Gastrocnemius medialis (tissue), 4 donors: ENCODE measurements at places on chromosomes 13 and 19. TPM values are rescaled to one million over a fixed set of nuclear protein-coding genes. Genes with fewer than 3 reads are reported as not detected.

The C19orf67 gene
- not detected for total RNA-seq

The DCLK1 gene
- 3.8 TPM for total RNA-seq

The LIM2 gene
- total RNA-seq = not detected

The VAV1 gene
- 0.63 TPM for total RNA-seq

DNA sequence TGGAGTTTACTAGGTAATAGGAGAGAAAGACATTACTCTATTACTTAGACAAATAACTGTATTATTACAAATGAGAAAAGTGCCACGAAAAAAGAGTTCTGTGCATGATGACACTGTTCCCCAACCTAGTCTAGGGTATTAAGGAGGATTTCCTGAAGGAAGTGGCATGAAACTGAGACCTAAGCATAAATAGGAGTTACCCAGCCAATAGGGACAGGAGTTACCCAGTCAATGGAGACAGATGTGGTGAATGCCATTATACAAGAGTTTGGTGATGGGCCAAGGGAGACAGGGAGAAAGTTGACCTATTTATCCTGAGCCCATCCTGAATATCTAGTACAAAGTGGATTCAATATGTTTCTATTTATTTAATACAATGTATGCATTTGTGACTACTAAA, 65.4 kb downstream of the KL start:
- no peak overlapping the region for H3K4me3 ChIP-seq
- DNase-seq = no peak
- H3K4me1 ChIP-seq = peaks cover 4% of the 10 kb centered on the region

DNA sequence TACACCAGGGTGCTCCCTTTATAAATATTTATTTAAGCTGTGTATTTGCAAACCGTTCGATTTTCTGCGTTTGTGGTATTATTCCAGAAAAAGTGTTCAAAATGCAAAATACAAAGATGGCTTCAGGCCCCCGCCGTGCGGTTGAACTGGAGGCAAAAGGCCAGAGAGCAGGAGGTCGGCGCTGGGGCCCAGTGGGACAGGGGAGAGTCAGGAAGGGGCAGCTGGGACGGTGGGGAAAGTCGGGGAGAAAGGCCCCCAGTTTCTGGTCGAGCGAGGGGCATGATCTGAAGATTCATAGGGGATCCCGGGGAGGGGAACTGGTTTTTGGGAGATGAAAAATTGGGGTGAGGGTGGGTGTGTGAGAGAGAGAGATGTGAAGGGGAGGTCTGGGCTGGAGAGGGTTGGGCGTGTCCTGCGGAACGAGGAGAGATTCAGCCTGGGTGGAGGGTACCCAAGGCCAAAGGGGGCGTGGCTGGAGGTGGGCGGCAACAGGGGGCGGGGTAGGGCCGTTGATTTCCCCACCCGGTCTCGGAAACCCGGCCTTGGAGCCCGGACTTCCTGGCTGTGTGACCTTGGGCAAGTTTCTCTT, 678 bp downstream of the ISOC2 start:
- H3K4me1 ChIP-seq = peaks cover 12% of the 10 kb centered on the region
- no peaks in the 10 kb centered on the region for H3K27me3 ChIP-seq
- H3K4me3 ChIP-seq = peak overlapping the region; percentile 84
- peak overlapping the region; percentile 90 for H3K27ac ChIP-seq
- DNase-seq = peak; percentile 71

The NKG7 gene
- not detected for total RNA-seq

DNA sequence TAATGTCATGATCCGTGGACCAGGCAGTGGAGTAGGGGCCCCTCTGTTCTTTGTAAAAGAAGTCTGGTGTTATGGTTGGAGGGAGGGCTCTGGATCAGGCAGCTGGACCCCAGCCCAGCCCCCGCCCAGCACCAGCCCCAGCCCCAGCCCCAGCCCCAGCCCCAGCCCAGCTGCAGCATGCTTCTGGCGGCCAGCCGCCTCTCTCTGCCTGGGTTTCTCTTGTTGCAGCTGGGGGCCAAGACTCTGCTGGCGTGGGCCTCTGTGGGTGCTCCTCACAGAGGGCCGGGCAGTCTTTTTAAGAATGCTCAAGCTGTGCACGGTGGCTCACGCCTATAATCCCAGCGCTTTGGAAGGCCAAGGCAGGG, 17.9 kb downstream of the DOT1L start:
- no peaks in the 10 kb centered on the region for H3K36me3 ChIP-seq
- DNase-seq = no peak
- peak overlapping the region; percentile 21 for H3K27ac ChIP-seq
- H3K4me1 ChIP-seq = peaks cover 46% of the 10 kb centered on the region
- H3K4me3 ChIP-seq = no peak overlapping the region
- no peaks in the 10 kb centered on the region for H3K27me3 ChIP-seq

DNA sequence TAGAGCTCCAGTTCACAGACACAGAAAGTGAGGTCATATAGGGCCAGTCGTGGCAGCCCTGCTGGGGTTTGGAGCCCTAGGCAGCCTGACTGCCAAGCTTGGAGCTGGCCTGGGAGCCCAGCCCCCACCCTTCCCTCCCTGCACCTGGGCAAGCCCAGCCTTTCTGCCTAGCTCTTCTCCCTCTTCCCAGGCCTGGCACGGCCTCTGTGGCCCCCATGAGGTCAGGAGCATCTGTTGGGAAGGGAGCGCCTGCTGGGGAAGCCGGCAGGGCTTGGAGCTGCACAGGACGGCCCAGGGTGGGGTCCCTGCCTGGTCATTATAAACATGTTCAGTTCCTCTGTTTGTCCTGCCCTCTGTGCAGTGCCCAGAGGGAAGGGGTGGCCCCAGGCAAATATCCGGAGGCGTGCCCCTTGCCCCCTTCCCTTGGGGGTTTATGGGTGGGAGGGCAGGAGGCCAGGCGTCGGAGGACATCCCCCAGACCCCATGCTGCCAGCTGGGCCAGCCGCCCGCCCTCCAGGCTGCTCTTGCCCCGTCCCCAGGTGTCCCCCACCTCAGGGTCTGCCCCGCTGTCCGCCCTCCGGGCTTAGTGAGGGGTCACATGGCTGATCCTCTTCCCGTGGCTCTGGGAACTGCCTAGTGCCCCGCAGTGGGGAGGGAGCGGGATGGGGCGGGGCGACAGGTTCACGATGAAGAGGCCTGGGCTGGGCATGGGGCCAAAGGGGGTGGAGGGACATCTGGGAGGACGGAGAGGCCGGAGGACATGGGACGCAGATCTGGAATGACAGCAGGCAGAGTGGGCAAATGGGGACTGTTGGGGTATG, 30.0 kb upstream of the NCCRP1 start:
- DNase-seq = no peak
- H3K36me3 ChIP-seq = no peaks in the 10 kb centered on the region
- H3K27me3 ChIP-seq = no peaks in the 10 kb centered on the region
- no peaks in the 10 kb centered on the region for H3K4me1 ChIP-seq
- H3K27ac ChIP-seq = no peak overlapping the region
- H3K4me3 ChIP-seq = no peak overlapping the region

- no peak for DNase-seq
- H3K27me3 ChIP-seq = no peaks in the 10 kb centered on the region
- H3K4me1 ChIP-seq = no peaks in the 10 kb centered on the region
- H3K4me3 ChIP-seq = no peak overlapping the region
Measured at GRCh38 chr13:100394005-100394695, 194.4 kb downstream of the GGACT start.

GRCh38 chr19:16104722-16105121, 7.0 kb upstream of the RAB8A start:
- no peak overlapping the region for H3K27ac ChIP-seq
- no peaks in the 10 kb centered on the region for H3K36me3 ChIP-seq
- H3K4me3 ChIP-seq = no peak overlapping the region
- no peak for DNase-seq
- no peaks in the 10 kb centered on the region for H3K4me1 ChIP-seq
- no peaks in the 10 kb centered on the region for H3K27me3 ChIP-seq

The MYPOP gene
- 12.4 TPM for total RNA-seq

DNA sequence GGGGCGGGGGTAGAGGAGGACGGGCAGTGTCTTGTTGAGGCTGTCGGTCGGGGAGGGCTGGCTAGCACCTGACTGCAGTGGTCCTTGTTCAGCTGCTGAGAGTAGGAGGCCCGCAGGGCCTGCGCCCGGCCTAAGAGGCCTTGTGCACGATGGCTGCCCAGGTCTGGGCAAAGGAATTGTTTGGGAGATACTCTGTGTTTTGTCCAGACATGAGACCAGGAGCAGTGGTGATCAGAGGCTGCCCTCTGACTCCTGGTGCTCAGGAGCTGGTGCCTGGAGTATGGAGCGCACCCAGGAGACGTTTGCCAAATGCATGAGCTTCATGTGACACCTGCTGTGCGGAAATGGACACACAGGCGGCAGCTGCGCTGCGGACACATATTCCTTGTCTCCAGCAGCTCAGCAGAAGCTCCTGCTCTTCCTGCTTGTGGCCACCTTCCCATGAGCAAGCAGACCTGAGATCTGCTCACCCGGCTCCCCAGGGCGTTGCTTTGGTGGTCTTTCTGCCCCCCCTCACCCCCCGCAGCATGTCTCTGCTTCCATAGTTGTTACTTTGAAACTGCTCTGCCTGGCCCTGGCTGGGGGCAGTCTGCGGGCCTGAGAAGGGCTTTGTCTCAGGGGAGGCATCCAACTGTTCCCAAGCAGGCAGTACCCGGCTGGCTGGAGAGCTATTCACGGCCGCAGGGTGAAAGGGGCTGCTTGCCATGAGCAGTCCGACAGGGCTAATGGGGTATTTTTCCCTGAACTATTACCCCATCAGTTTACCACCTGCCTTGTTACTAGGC, 163.9 kb downstream of the TEX29 start:
- no peaks in the 10 kb centered on the region for H3K36me3 ChIP-seq
- no peak for DNase-seq
- H3K27ac ChIP-seq = no peak overlapping the region
- no peak overlapping the region for H3K4me3 ChIP-seq
- no peaks in the 10 kb centered on the region for H3K4me1 ChIP-seq
- H3K27me3 ChIP-seq = no peaks in the 10 kb centered on the region

GRCh38 chr13:79799059-79799867, 318.3 kb downstream of the NDFIP2 start:
- no peaks in the 10 kb centered on the region for H3K27me3 ChIP-seq
- no peaks in the 10 kb centered on the region for H3K36me3 ChIP-seq
- no peaks in the 10 kb centered on the region for H3K4me1 ChIP-seq

DNA sequence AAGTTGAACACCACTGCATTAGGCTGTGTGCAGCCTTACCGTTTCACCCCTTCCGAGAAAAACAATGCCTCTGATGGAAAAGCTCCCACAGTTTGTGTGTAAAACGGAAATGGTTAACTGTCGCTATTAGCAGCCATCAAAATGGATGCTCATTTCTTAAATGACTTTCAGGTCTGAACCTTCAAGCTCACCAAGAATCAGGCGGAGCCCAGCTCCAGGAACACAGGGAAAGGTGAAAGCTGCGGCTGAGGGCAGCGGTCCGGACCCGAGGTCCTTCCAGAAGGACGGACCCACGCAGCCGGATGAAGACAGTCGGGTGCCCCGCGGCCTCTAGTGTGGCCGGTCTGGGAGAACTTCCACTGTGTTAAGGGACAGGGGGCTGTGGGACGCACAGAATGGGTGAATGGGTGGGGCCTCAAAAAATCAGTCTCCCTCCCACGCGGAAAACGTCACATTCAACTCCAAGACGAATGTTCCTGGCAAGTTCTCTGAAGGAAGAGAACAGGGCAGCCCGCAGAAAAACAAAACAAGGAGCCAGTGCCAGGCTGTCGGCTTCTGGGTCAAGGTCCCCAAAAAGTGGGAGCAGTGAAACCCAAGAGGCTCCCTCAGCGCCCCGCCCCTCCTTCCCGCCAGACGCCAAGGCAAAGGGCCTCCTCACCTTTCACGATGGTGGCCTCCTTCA, 4.9 kb downstream of the IRS2 start:
- DNase-seq = no peak
- H3K36me3 ChIP-seq = no peaks in the 10 kb centered on the region
- peak overlapping the region; percentile 53 for H3K27ac ChIP-seq

DNA sequence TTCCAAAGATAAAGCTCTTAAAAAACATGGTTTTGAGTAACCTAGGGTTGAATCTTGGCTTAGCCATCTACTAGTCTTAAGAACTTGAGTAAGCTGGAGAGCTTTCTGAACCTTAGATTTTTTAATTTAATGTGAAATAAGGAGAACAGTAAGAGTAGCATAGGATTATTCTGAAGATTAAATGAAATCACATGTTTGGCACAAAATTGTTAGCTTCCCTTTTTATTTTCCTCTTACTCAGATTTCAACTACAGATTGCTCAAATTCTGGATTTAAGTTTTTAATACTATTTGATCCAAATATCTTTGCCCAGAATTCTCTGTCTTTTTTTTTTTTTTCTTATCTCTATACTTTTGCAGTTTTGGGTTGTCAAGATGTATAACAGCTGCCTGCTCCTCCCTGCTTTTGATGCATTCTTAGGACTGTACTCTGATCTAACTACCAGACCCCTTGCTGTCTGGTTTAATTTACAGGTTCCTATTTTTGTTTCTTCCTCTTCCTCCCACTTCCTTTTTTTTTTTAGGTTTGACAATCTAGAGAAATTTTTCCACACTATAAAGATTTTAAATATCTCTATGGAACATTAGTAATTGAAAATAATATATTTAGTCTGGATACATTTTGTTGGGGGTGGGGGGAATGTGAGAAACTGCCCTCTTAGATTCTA, 12.3 kb downstream of the POMP start:
- H3K4me1 ChIP-seq = no peaks in the 10 kb centered on the region
- no peak overlapping the region for H3K4me3 ChIP-seq
- H3K27ac ChIP-seq = no peak overlapping the region
- no peak for DNase-seq

- DNase-seq = no peak
- no peak overlapping the region for H3K27ac ChIP-seq
- H3K36me3 ChIP-seq = no peaks in the 10 kb centered on the region
Measured at GRCh38 chr13:94256721-94257120, 222.8 kb downstream of the DCT start.

The CPAMD8 gene
- 6.0 TPM for total RNA-seq

The IZUMO2 gene
- not detected for total RNA-seq

DNA sequence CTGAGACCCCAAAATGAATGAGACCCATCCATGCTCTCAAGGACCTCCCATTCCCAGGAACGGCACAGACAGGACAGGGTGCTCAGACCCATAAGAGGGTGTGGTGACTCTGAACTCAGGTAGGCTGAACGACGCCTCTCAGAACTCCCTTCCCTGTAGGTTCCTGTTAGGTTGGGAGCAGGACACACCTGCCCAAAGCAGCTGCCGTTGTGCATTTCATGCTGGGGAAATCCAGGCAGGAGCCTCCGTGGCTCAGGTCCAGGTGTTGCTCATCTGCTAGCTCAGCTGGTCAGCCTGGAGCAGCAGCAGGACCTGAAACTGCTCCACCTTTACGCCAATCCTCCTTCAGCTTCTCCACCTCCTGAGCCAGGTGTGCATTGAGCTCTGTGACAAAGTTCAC, 19.1 kb upstream of the TEX101 start:
- DNase-seq = no peak
- no peaks in the 10 kb centered on the region for H3K27me3 ChIP-seq
- no peak overlapping the region for H3K27ac ChIP-seq
- H3K4me1 ChIP-seq = no peaks in the 10 kb centered on the region
- no peak overlapping the region for H3K4me3 ChIP-seq
- no peaks in the 10 kb centered on the region for H3K36me3 ChIP-seq
